Left colon (tissue), 2 donors: ENCODE measurements at places on chromosomes 12 and 14. TPM values are rescaled to one million over a fixed set of nuclear protein-coding genes. Genes with fewer than 3 reads are reported as not detected.
A peak's percentile ranks its signal among the peaks of the same experiment; 100 is the strongest.

TAS2R8 gene
- total RNA-seq = not detected

BCL7A gene
- 6.7 TPM for total RNA-seq

DNA sequence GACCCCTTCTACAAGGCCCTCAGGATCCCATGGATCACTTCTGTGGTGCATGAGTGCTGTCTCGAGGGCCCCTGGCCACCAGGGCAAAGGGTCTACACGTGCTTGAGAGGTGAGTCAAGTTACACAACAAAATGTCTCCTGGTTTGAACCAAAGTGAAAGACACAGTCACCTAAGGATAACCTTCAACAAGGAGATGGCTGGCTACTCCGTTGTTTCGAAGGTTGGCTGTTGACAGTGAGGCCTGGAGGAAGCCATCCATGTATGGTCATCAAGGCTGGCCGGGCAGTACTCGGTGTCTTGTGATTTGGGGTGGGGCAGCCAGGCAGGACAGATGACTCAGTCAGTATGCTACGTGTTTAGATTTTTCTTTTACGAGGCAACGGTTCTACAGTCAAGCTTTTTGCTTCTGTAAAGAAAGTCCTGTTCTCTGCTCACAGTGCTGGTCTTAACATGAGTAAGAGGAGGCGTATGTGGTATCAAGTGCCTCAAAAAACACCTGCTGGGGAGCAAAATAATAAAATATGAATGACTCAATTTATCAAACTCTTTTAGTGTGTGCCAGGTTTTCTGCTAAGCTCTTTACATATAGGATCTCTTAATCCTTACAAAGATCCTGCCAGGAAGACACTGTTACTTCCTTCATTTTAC is 18.0 kb upstream of the NT5DC3 start:
- DNase-seq = peak; percentile 67

LRIG3 gene
- total RNA-seq = 71.5 TPM

MGST1 gene
- 354 TPM for total RNA-seq

DNA sequence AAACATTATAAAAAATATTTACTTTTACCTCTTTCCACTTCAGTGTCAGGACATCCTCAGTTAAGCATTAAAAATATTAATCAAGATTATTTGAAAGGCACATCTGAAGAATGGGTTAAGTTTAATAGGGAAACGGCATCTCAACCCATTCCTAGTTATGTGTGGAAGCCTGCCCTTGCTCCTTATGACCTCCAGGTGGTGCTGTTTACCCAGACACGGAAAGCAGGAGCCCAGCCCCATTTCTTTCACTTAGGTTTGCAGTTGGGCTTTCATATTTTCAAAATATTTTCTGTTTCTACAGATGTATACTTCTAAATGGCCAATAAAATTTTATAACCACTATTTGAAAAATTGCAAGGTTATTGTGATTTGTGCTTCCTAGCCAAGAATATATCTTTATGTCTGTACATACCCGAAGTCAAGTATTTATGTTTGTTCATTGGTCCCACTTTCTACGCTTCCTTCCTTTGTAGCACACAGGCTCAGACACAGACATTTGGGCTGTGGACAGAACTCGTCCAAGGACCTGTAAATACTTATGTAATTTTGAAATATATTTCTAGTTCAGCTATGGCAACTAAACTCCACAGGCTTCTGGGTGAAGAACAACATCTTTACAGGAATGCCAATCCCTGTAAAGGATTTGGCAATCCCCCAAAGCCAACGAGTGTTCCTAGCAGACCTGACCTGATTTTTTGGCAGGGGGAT is 247.1 kb downstream of the AKAP6 start:
- DNase-seq = peak; percentile 27

TMEM30B gene
- total RNA-seq = 69.0 TPM

DNA sequence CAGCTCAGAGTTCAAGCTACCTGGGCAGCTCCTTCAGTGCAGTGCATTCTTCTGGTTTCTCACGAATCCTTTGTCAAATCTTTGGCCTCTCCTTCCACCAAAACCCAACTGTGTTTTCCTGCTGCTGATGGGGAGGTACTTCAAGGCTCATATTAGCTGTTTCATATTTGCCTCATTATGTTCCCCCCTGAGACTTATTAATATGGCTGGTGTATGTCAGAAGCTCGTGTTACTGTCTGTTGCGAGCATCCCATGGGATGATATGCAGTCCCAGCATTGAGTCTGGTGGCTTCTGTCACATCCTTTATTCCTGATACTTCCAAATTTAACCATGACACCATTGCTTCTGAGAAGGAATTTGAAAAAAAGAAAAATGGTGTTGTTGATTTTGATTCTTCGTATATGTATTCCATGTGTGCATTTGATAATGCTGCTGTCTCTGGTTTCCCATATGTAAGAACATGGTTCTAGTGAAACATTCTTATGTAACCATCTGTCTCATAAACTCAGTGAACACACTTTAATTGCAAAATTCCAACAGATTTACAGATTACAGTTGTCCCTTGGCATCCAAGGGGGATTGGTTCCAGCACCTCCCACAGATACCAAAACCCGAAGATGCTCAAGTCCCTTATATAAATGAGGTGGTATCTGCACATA is 149.1 kb downstream of the KICS2 start:
- no peak for DNase-seq

PPP2R5C gene
- total RNA-seq = 144 TPM

GRCh38 chr14:92678766-92679165 is 69.7 kb downstream of the LGMN start:
- DNase-seq = no peak

DNA sequence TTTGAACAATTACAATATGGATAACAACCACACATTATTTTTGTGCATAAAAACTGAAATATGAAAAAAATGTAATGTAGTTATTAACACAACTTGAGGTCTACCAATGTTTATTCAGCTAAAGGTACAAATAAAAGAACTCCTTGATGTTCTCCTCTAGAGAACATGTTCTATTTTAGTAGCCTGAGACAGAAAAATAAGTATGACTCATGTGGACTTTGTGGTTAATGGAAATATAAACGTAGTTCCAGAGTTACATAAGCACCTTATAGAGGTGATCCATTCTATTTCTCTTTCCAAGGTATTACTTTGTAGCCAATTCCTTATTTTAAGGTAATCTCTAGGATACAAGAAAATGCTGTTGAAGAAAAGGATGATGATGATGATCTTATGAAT is 25.7 kb downstream of the ALKBH1 start:
- DNase-seq = no peak

DNA sequence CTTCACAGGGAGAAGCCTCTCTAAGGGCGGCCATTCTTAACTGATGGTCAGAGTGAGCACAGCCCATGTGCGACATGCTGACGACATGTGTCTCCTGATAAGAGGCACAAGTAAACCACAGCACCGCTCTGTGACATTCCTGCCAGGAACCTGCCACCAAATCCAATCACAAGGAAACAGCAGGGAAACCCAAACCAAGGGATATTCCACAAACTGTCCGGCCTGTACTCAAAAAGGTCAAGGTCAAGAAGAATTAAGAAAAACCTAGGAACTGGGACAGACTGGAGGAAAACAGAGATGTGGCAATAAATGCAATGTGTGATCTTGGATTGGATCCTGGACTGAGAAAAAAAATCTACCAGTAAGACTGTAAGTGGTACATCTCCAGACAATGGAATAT is 91.9 kb downstream of the SYNE3 start:
- no peak for DNase-seq

- no peak for DNase-seq
Measured at GRCh38 chr14:62722406-62722805, 322.9 kb downstream of the KCNH5 start.

DNA sequence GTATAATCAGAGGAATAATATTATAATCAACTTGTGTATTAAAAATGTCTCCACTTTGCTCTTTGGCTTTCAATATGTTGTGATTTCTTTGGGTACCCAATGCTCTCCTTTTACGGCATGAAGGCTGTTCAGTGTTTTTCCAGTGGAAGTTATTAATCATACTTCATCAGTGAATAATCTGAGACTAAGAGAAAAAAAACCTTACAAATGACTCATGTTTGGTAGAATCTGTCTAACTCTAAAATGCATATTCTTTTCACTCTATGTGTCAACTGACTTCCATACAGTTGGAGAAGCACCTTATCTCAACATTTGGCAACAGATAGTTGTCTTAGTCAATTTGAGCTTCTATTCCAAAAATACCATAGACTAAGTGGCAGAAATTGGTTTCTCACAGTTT is 82.2 kb downstream of the PTPRO start:
- no peak for DNase-seq

- DNase-seq = no peak
Measured at GRCh38 chr12:56947633-56948456, 9.6 kb downstream of the RDH16 start.

GRCh38 chr12:76277480-76277879 is 70.7 kb downstream of the BBS10 start:
- DNase-seq = no peak

DNA sequence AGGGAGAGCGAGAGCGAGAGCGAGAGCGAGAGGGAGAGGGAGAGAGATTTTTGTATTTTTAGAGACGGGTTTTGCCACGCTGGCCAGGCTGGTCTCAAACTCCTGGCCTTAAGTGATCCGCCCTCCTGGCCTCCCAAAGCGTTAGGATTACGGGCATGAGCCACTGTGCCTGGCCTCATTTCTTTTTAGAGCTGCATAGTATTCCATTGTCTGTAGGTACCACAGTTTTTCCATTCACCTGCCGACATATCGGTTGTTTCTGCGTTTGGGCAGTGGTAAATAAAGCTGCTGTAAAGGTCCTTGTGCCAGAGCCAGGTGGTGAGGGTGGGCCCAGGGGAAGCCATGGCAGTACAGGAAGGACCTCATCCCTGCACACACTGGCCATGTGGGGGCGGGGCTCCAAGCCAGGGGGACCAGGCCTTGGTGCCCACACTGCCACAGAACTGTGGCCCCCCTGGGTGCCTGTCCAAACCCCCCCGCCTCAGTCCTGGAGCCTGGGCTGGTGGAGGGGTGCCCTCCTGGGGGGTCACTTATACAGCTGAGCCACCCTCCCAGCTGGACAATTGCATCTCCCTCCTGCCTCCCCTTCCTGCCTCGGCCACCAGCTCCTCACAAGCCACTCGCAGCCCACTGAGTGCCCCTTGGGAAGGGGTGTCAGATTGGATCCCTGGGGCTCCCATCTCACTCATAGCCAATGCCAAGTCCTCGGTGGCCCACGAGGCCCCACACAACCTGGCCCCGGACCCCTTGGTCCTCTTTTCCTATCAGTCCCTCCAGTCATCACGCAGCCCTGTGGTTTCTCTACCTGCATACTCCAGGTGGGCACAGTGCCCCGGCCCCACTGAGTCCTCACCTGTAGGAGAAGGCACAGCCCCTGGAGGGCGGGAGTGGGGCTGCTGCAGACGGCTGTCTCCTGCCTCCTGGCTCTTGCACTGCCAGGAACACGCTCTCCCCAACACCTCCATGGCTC is 1.7 kb upstream of the PUS1 start:
- peak; percentile 36 for DNase-seq

SIRT4 gene
- total RNA-seq = 1.3 TPM

LRRC10 gene
- total RNA-seq = not detected

KIF26A gene
- total RNA-seq = 5.8 TPM

KIF5A gene
- total RNA-seq = 1.3 TPM

DNA sequence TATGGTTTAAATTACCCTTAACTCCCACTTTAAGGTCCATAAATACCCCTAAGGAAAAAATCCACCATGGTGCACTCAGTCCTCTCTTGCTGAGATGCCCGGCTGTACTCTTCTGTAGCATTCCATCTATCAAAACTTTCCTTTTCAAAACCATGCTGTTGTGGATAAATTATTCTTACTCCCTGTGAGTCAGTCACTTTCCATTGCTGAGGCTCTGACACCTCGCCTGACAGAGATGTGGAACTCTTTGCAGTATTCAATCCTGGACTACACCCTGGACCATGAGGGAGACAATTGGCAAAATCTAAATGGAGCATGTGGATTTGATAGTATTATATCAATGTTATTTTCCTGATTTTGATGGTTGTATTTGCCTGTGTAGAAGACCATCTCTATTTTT is 49.1 kb downstream of the AVPR1A start:
- DNase-seq = no peak

DNA sequence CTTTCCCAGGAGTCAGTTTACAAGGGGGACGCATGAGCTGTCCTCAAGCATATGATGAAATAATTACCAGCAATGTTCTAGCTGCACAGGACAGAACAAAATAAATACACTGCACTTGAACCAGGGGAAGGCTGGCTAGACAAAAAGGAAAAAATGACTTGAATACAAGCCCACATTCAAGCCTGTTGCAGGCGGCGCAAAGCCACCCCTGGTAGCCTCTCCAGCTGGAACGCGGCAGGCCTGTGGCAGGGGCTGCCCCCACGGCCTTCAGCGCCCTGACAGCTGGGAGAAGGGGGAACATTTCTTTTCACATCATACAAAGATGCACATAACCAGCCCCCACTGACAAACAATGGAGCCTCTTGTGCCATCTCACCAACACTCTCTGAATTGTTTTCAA is 57.1 kb downstream of the TRAFD1 start:
- no peak for DNase-seq

IFNG-AS1 gene
- total RNA-seq = not detected

GRCh38 chr12:64172143-64172970 is 49.7 kb downstream of the KICS2 start:
- no peak for DNase-seq

- no peak for DNase-seq
Measured at GRCh38 chr14:59829469-59830337, 40.9 kb downstream of the RTN1 start.

SIX6 gene
- not detected for total RNA-seq

GLIPR1 gene
- 4.3 TPM for total RNA-seq

- no peak for DNase-seq
Measured at GRCh38 chr12:116577154-116577561, 18.0 kb downstream of the MAP1LC3B2 start.

NRL gene
- total RNA-seq = 1.2 TPM

TGFB3 gene
- total RNA-seq = 5.9 TPM

DNA sequence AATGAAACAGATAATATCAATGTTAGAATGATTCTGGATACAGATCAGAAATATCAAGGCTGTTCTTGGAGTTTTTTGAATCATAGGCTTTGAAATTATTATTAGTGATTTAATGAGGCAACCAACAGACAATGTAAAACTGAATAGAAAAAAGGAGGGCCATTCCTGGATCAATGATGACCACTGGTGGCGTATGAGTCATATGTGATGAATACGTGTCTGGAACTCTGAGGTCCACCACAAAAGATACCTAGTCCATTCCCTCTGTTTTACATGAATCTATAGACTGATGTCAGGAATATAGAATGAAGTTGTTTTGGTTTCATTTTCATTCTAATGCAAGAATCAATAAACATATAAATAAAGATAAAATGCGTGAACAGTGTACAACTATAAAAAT is 78.3 kb upstream of the RTL1 start:
- DNase-seq = no peak
